ENCODE measurements at places on chromosomes 6 and 20.

DNA sequence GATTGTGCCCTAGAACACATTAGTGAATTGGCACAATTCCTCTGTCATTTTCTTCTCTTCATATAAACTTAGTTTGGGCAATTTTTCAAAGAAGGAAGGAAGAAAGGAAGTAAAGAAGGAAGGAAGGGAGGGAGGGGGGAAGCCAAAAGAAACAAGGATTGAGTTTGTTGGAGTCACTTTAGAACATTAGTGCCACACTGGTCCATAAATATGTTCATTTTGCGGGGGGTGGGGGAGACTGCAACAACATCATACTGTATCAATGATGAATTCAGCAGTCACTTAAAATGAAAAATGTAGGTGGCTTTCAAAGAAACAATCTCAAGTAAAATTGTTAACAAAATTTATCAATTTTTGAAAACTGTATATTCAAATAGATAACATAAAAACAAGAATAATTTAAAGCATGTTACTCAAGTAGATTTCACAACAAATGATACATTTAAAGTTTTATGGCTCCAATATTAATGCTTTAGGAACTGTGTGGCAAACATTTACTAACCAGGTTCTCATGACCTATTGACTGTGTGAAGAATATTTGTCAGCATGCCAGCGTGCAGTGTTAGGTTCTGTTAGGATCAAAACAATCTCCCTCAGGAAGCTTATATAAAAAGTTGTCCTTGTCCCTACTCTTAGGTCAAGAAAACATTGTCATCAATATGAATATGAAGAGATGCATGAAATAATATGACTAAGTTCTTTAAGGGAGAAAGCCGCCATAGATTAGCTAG lies 208.1 kb upstream of the AGPAT4 start:
- peak; percentile 19 for DNase-seq

DNA sequence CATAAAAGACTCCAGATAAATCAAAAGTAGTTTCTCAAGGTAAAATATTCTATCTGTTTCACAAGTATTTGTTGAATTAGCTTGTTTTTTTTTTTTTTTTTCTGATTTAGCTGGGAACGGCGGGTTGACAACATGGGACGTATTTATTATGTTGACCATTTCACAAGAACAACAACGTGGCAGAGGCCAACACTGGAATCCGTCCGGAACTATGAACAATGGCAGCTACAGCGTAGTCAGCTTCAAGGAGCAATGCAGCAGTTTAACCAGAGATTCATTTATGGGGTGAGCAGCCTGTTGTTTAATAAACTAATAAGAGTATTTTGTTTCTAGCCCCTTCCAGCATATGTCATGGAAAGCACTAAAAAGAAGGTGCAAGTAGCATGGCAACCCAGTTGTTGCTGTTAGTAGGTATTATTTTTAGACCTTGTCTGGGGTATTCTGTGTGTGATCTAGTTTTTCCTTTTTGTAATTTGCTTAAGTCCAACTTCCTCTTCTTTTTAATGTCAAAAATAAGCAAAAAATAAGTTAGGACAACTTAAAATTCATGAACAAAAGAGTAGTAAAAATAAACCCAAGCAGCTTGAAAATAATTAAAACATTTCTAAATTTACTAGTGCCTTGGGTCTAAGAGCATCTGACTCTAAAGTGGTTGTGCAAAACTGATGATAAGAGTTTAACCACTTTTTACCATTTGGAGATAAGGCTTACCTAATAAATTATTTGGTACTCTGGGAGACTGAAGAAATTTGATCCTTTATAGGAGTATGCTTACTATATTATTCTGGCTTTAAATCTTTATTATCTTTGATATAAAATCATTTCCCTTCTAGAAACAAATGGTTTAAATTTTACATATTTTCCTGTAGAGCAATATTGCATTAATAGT lies 70.8 kb upstream of the DYNLRB1 start:
- no peak for DNase-seq

- DNase-seq = no peak
Measured at GRCh38 chr6:168058691-168059551, 20.1 kb downstream of the FRMD1 start.

GRCh38 chr6:51396583-51396982 lies 577.9 kb downstream of the TFAP2B start:
- no peak for DNase-seq

DNA sequence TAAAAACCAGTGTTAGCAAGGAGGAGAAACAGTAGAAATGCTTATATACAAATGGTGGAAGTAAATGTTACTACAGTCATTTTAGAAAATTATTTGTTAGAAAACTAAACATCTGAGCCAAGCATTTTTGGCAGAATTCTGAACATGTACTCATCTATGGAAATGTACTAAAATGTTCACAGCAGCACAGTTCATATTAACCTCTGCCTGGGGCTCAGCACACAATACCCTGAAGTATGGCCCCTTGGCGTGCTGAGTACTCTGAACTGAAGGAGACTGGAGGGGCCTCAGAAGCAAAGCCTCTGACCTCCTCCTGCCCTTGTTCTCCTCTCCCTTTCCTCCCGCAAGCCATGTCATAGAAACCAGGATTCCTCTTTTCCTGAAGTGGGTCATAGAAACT lies 66.2 kb upstream of the RALGAPA2 start:
- no peak for DNase-seq

GRCh38 chr6:31640612-31641011 lies 11.8 kb downstream of the BAG6 start:
- no peak for DNase-seq

DNA sequence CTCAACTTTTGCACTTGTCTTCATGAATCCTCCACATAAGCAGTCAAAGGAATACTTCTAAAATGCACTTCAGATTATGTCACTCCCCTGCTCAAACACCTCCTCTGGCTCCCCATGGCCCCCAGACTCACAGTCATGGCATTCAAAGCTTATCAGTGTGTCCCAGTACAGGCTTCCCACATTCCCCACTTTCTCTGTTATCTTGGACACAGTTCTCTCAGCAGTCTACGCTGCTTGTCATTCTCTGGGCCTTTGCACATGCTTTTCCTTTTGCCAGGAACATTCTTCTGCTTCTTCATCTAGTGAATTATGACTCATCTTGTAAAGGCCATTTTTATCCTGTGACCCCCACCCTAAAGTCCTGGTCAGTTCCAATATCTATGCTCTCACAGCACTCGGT lies 31.8 kb downstream of the SLC13A3 start:
- DNase-seq = no peak

GRCh38 chr20:35271904-35272303 lies 6.0 kb downstream of the MMP24OS start:
- DNase-seq = peak; percentile 89

- DNase-seq = no peak
Measured at GRCh38 chr20:52727740-52728456, 244.3 kb upstream of the TSHZ2 start.

GRCh38 chr6:142987490-142987889 lies 42.5 kb upstream of the HIVEP2 start:
- no peak for DNase-seq
